Motor neuron (in vitro differentiated cells): ENCODE measurements at places on chromosomes 11 and 22.

GRCh38 chr22:48666620-48667019, 1161.1 kb downstream of the BRD1 start:
- ATAC-seq, result peak; percentile 82

- ATAC-seq, result peak; percentile 62
Measured at GRCh38 chr11:116691771-116692177, 81.0 kb downstream of the BUD13 start.

DNA sequence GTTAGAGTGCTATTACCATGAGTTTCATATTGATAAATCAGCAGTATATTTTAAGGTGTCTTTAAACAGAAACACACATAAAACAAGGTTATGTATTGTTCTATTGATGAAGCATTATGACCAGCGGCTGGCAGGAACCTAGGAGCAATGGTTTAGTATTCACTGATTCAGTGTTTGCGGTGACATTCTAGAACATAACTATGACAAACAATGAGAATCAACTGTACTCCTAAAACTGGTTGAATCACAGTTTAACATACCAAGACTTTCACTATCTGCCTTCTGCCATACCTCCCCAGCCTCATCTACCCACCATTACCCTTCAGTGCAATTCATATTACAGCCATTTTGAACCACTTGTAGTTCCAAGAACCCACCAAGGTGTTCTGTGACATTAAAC, 8.8 kb downstream of the HOATZ start:
- no peak for ATAC-seq

GRCh38 chr22:17563936-17564391, 666 bp downstream of the SLC25A18 start:
- ATAC-seq, result peak; percentile 83

DNA sequence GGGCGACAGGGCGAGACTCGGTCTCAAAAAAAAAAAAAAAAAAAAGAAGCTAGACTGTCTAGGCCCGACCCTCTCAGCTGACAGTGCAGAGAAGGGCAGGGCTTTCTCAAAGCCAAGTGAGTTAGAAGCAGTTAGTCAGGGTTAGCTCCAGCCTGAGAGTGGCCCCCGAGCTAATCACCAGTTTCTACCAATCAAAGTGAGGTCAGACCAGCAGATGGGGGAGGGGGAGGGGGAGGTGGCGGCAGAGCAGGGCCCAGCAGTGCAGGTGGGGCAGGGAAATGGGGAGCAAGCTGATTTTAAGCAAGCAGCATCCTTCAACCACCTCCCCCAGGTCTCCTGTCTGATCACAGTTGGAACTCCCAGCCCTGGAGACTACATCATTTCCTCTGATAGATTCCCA, 55.3 kb upstream of the PRR5 start:
- no peak for ATAC-seq

- no peak for ATAC-seq
Measured at GRCh38 chr22:36330655-36331305, 57.0 kb downstream of the MYH9 start.

GRCh38 chr11:27205250-27205649, 157.8 kb downstream of the CCDC34 start:
- no peak for ATAC-seq

- ATAC-seq, result no peak
Measured at GRCh38 chr22:48744967-48745841, 1082.5 kb downstream of the BRD1 start.

GRCh38 chr11:4626207-4627099, 10.8 kb upstream of the OR51D1 start:
- peak; percentile 96 for ATAC-seq

GRCh38 chr11:68163691-68164090, 42.5 kb upstream of the CHKA start:
- no peak for ATAC-seq

DNA sequence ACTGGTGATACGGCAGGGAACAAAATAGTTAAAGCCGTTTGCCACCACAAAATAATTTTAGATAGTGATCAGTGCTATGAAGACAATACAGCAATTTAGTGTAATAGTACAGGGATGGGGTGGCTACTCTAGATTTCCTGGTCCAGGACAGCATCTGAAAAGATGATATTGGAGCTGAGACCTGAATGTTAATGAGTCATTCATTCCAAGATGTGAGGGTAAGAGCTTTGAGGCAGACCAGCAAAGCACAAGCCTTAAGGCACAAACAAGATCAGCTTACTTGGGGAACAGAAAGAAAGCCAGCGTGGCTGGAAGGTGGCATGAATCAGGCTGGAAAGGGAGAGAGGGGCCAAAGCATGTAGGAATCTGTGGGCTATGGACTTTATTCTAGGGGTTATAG, 132.3 kb downstream of the TRIM44 start:
- ATAC-seq, result no peak

- no peak for ATAC-seq
Measured at GRCh38 chr11:133835593-133836548, 9.4 kb downstream of the SPATA19 start.

DNA sequence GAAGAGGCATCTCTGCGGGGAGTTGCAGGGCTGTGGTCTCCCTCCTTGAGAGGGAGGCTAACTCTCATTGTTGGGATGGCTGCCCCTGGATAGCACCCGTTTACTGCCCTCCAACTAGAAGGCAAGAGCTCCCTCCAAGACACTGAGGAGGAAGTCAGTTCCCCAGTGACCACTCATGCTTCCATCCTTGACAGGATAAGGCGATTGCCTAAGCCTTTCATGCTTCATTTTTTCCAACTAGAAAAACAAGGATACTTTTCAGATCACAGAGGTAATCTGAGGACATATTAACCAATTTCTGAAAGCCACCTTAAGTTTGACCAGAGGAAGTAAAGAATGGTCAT, 186.6 kb downstream of the MAML2 start:
- ATAC-seq, result no peak

DNA sequence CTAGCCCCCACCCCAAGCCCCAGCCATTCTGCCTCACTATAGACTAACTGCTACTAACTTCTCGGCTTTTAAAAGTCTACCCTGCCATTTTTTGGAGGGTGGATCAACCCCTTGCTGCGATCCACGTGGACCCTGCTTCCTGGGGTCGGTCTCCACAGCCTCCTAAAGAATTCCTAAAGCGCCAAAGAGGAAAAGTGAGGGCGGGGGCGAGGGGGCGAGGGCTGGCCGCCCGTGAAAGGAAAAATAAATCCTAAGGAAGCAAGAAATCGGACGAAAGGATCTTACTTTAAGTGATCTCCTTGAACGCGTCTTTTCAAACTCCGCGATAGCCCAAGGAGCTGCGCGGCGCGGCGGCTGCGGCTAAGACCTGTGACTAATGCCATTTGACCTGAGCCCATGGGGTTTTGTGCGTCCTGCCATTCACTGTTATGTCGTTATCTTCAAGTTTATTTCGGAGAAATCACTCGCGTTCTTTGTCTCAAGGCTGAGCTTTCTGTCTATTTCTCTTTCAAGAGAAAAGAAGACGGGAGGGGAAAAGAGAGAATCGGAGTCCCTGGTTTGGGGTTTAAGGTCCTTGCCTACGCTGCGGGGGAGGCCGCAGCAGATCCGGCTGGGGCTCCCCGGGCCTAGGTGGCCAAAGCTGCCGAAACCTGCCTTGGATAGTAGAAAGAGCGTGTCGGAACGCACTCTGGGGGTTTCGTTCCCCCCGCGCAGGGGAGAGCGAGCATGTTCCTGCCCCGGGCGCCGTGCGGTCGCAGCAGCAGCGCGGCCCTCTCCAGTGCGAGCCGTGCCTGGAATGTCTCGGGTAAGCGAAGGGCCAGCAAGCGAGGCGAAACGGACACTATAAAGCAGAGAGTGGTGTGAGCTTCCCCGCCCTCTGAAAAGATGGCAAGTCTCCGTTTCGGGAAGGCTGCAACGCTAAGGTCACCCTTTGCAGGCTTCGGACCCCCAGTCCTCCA, 2.8 kb upstream of the DBX1 start:
- ATAC-seq, result peak; percentile 45

GRCh38 chr22:45915841-45916240, 61.1 kb downstream of the WNT7B start:
- no peak for ATAC-seq

DNA sequence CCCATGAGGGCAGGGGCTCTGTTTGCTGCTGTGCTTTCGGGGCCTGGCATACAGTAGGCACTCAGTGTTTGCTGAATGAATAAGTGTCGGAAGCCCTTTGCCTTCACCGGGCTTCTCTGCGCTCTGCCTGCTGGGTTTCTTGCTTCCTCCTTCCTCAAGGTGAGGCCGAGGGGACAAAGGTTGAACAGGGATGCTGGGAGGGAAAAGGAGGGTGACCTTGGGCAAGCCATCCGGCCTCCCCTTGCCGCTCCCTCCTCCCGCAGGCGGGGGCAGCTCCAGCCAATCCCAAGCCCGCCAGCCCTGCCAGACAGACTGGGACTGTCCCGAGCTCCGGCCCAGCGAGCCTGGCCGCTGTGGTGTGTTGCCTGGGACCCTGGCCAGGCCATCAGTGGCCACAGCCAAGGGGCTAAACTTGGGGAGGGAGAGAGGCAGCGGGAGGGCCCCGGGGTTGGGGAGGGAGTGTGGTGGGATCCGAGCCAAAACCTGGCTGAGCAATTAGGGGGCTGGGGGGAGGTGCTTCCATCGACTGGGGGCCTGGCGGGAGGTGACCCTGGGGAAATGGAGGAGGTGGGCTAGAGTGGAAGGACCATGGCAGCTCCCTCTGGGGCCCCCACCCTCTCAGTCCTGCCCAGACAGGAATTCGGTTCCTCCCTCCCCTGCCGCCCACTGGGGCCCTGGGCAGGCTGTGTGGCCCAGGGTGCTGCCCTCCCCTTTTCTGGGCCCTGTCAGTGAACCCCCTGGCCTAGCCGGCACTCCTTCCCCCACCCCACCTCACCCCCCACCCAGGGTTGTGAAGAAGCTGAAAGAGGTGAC, 3.4 kb upstream of the RCOR2 start:
- peak; percentile 2 for ATAC-seq

GRCh38 chr22:46483353-46483752, 54.1 kb downstream of the CELSR1 start:
- ATAC-seq, result no peak

DNA sequence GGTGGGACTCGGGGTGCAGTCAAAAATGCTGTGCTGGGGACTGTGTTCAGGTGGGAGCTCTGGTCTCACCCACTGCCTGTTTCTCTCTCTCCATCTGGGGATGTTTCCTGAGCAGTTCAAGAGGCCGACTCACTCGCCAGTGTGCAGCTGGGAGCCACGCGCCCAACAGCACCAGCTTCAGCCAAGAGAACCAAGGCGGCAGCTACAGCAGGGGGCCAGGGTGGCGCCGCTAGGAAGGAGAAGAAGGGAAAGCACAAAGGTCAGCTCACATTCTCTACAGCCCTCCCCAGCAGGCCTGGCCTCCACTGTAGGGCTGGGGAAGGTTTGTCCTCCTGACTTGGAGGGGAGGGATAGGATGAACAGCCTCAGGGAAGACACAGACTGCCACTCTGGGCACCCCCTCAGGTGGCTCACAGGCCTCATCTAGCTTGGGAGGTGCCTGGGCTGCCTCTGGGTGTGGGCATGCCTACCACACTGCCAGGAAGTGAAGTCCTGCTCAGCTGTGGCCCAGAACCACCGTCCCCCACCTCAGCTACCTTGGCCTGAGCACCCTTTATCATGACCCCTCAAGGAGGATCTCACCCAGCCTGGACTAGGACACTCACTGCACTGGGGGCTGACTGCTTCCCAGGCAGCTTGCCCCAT, 13.0 kb downstream of the TUB start:
- no peak for ATAC-seq
